Fibroblast of skin of left quadriceps (primary cell): ENCODE measurements at places on chromosomes 7 and 10.

- DNase-seq: no peak
These were observed 88.2 kb upstream of the SH2B2 start for GRCh38 chr7:102198417-102198956.

DNA sequence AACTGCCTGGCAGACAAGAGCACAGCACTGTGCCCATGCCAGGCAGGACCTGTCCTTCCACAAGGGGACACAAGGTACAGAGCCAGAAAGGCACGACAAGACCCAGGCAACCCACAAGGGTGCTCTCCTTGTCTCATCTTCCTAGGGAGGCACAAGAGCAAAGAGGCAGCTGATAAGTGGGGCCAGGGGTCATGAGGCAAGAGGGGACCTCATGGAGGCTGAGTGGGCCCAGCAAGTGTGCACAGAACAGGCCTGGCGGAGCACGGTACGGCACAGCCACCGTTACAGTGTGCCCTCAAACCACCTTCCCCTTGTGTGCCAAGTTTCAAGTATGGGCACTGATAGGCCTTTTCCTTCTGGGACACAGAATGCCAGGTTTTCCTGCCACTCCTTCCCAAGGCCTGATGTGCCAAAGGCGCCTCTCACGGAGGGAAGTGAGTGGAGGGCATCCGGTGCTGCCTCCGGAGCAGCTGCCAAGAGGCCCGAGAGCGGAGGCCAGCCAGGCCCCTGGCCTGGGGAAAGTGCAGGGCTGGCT, 75.6 kb downstream of the FAM53B start:
- DNase-seq: no peak

DNA sequence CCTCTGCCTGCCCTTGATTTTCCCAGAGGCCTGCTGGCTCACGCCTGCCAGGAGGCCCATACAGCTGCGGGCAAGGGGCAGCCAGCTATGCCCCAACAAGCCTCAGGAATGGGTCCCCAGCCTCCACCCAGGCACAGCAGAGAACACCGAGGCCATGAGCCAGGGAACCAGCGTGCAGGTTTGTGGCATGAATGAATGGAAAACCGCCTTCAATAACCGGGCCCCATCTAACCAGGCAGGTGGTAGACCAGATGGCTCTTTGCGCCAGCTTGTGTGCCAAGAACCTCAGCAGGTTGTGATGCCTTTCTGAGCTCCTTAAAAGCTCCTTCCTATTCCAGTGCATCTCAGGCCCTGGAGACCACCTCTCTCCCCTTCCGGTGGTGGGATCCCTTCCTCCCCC, 50.2 kb downstream of the ELFN1 start:
- no peak for DNase-seq

DNA sequence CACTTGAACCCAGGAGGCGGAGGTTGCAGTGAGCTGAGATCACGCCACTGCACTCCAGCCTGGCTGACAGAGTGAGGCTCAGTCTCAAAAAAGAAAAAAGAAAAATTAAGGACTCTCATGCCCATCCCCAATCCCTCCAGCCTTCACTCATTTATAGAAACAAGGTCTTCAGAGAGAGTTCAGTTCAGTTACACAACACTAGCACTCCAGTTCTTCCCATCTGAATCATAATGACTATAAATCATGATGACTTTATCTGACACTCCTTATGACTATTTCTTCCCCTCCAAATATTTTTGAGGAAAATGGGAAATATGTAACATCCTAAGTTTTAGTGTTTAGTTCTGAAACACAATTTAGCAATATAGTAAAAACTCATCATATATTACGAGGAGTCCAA, 107.4 kb upstream of the LSM8 start:
- no peak for DNase-seq

- DNase-seq: peak; percentile 73
These were observed 349.5 kb upstream of the ZNF32 start for GRCh38 chr10:43998021-43998809.

- DNase-seq: no peak
These were observed 46.4 kb downstream of the TYW1B start for GRCh38 chr7:72781631-72782030.

DNA sequence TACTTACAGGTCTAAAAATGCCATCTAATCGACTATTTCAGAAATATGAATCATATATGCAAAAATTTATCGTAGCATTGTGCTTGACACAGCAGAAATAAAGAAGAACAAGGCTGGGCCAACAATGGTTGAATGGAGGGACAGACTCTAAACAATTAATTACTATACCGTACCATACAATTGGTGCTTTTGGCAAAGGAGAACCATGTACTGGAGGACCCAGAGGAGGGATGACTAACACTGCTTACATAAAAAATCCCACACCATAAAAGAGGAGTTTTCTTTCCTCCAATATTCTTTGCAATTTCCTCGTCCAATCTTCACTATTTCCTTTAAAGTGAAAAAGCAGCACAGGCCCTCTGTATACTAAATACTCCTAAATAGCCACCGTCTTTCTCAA, 94.1 kb downstream of the SGMS1 start:
- DNase-seq: no peak

GRCh38 chr7:30683816-30684215, 1.6 kb upstream of the CRHR2 start:
- no peak for DNase-seq
